ENCODE measurements at places on chromosomes 6 and 20.

- H3K36me3 ChIP-seq, result no peaks in the 10 kb centered on the region
- DNase-seq, result peak; percentile 18
- H3K4me1 ChIP-seq, result peaks cover 3% of the 10 kb centered on the region
- no peak overlapping the region for H3K4me3 ChIP-seq
These were observed 49.2 kb downstream of the GMDS start for GRCh38 chr6:2196079-2196679.

GRCh38 chr6:5778317-5778857 lies 228.3 kb downstream of the NRN1 start:
- no peak for DNase-seq
- no peak overlapping the region for H3K27ac ChIP-seq
- peaks cover 7% of the 10 kb centered on the region for H3K36me3 ChIP-seq
- H3K4me3 ChIP-seq, result no peak overlapping the region
- H3K27me3 ChIP-seq, result no peaks in the 10 kb centered on the region
- no peaks in the 10 kb centered on the region for H3K4me1 ChIP-seq

DNA sequence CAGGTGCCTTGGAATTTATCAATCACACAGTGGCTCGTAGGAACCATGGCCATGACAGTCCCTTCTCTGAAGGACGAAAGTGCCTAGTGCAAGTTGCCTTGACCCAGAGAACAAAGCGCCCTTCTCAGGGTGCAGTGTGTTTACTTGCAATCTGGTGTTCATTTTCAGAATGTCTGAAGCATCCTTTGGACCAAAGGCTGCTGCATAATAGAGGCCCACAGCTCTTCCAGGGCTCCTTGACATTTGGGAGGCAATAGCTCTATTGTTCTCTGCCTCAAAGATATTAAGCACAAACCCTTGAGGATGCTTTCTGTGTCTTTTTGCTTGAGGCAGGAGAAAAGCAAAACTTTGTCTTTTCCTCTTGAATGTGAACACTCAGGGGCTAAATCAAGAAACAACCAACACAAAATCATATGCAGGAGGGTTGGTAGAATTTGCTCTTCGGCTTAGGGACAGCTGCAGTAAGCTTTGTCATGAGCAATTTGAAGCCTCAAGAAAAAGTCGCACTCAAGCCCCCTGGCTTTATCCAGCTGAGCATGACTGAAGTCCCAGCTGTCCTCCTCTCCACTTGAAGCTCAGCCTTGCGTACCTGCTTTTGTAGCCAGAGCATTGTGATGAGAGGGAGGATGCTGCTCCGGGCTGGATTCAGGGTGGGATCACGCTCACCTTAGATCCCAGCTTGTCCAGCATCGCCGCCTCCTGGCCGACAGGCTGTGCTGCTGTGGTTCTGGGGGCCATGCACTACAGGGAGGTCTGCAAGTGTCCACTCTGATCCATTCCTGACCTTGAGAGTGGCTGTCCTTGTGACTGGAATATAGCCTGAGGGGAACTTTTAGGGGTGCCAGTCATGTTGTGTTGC lies 495.4 kb downstream of the CDH26 start:
- H3K4me3 ChIP-seq, result no peak overlapping the region
- H3K27me3 ChIP-seq, result no peaks in the 10 kb centered on the region
- no peaks in the 10 kb centered on the region for H3K36me3 ChIP-seq
- H3K27ac ChIP-seq, result no peak overlapping the region
- H3K4me1 ChIP-seq, result peaks cover 49% of the 10 kb centered on the region
- no peak for DNase-seq

GRCh38 chr6:54284161-54284860 lies 23.9 kb upstream of the TINAG start:
- H3K27me3 ChIP-seq, result no peaks in the 10 kb centered on the region
- H3K36me3 ChIP-seq, result no peaks in the 10 kb centered on the region
- H3K4me3 ChIP-seq, result no peak overlapping the region
- no peaks in the 10 kb centered on the region for H3K4me1 ChIP-seq
- H3K27ac ChIP-seq, result no peak overlapping the region
- no peak for DNase-seq

GRCh38 chr6:34916348-34916967 lies 27.4 kb downstream of the ANKS1A start:
- H3K27me3 ChIP-seq, result no peaks in the 10 kb centered on the region
- no peaks in the 10 kb centered on the region for H3K36me3 ChIP-seq
- no peak for DNase-seq
- no peaks in the 10 kb centered on the region for H3K4me1 ChIP-seq
- no peak overlapping the region for H3K27ac ChIP-seq
- H3K4me3 ChIP-seq, result no peak overlapping the region

GRCh38 chr20:19466206-19466928 lies 253.9 kb downstream of the SLC24A3 start:
- DNase-seq, result no peak
- H3K4me3 ChIP-seq, result no peak overlapping the region
- no peaks in the 10 kb centered on the region for H3K36me3 ChIP-seq
- H3K27ac ChIP-seq, result no peak overlapping the region
- no peaks in the 10 kb centered on the region for H3K4me1 ChIP-seq

GRCh38 chr6:4973415-4973814 lies 30.4 kb downstream of the RPP40 start:
- peaks cover 8% of the 10 kb centered on the region for H3K4me1 ChIP-seq
- H3K27ac ChIP-seq, result no peak overlapping the region
- H3K4me3 ChIP-seq, result no peak overlapping the region
- no peak for DNase-seq
- peaks cover 6% of the 10 kb centered on the region for H3K36me3 ChIP-seq

- H3K27me3 ChIP-seq, result peaks cover 2% of the 10 kb centered on the region
- no peak for DNase-seq
- no peaks in the 10 kb centered on the region for H3K36me3 ChIP-seq
These were observed 98.5 kb upstream of the ZFP64 start for GRCh38 chr20:52289956-52290565.

DNA sequence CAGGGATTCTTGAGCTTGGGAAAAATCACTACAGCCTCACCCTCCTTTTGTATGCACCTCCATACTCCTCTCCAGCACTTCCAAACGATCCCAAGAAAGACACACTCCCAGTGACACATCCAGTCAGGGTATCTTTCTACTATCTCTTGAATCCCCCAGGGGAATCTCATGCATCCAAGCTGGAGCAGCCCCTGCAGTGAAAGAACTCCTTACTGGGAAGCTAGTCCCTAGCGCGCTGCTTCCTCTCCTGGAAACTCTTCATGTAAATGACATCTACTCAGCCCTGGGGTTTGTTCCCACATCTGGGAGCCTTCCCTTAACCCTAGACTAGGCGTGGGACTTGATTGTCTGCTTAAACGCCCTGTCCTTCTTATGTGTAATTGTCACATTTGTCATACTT lies 329.1 kb upstream of the QKI start:
- H3K27ac ChIP-seq, result peak overlapping the region; percentile 54
- DNase-seq, result no peak
- no peaks in the 10 kb centered on the region for H3K27me3 ChIP-seq
- no peaks in the 10 kb centered on the region for H3K36me3 ChIP-seq
- peaks cover 8% of the 10 kb centered on the region for H3K4me1 ChIP-seq

DNA sequence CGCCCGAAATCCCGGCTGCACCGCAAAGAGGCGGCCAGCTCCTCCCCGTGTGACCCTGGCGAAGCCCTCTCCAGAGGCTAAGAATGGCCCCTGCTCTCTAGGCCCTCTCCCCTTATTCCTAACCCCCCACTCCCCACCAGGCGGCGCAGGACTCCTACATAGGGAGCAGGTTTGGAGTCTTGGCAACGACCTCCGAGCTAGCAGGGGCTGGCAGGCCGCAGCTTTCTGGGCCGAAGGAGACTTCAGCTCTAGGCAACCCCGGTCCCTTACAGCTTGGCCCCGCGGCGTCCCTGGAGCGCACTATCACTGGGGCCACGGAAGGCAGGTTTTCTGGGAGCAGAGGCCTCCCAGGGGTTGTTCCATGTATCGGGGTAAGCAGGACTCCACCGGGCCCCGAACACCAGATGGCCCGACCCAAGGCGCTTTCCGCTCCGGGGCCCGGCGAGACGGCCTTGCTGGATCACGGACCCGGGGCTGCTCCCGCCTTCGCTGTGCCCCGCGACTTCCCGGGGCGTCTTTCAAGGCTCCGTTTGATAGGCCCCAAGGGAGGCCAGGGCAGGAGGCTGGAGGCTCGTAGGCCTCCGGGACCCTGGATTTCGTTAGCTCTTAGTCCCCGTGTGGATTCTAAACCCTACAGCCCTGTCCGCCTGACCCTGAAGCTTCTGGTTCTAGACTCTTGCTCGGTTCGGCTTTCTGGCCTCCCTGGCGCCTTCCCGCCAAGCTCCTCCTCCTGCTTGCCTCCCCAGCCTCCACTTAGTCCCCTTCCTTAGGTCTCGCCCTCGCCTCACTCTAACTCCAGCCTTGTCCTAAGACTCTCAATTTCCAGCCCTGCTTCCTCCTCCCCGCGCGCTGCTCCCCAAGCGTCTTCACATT lies 1.9 kb downstream of the SLC32A1 start:
- H3K4me1 ChIP-seq, result peaks cover 49% of the 10 kb centered on the region
- peak; percentile 77 for DNase-seq
- H3K4me3 ChIP-seq, result peak overlapping the region; percentile 69
- H3K36me3 ChIP-seq, result peaks cover 2% of the 10 kb centered on the region

GRCh38 chr6:119742188-119742803 lies 392.7 kb upstream of the MAN1A1 start:
- DNase-seq, result peak; percentile 77
- no peak overlapping the region for H3K4me3 ChIP-seq
- no peaks in the 10 kb centered on the region for H3K36me3 ChIP-seq
- H3K27ac ChIP-seq, result no peak overlapping the region
- no peaks in the 10 kb centered on the region for H3K4me1 ChIP-seq

DNA sequence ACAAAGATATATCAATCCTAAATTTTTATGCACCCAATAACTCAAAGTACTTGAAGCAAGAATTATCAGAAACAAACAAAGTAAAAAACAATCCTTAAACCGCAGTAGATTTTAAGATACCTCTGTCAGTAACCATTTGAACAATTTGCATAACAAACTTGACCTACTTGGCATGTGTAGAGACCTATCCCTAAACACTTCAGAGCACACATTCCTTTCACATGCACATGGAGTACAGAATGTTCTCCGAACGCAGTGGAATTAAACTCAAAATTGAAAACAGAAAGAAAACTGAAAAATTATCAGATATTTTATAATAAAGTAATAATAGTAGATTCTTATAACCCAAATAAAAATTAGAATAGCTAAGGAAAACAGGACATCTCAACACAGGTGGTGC lies 162.6 kb upstream of the THBS2 start:
- peaks cover 7% of the 10 kb centered on the region for H3K4me1 ChIP-seq
- H3K27me3 ChIP-seq, result no peaks in the 10 kb centered on the region
- H3K36me3 ChIP-seq, result peaks cover 17% of the 10 kb centered on the region
- no peak overlapping the region for H3K4me3 ChIP-seq

- H3K36me3 ChIP-seq, result no peaks in the 10 kb centered on the region
- peaks cover 19% of the 10 kb centered on the region for H3K4me1 ChIP-seq
- DNase-seq, result no peak
- no peaks in the 10 kb centered on the region for H3K27me3 ChIP-seq
- H3K4me3 ChIP-seq, result no peak overlapping the region
These were observed 22.0 kb downstream of the C6orf15 start for GRCh38 chr6:31090275-31090972.

DNA sequence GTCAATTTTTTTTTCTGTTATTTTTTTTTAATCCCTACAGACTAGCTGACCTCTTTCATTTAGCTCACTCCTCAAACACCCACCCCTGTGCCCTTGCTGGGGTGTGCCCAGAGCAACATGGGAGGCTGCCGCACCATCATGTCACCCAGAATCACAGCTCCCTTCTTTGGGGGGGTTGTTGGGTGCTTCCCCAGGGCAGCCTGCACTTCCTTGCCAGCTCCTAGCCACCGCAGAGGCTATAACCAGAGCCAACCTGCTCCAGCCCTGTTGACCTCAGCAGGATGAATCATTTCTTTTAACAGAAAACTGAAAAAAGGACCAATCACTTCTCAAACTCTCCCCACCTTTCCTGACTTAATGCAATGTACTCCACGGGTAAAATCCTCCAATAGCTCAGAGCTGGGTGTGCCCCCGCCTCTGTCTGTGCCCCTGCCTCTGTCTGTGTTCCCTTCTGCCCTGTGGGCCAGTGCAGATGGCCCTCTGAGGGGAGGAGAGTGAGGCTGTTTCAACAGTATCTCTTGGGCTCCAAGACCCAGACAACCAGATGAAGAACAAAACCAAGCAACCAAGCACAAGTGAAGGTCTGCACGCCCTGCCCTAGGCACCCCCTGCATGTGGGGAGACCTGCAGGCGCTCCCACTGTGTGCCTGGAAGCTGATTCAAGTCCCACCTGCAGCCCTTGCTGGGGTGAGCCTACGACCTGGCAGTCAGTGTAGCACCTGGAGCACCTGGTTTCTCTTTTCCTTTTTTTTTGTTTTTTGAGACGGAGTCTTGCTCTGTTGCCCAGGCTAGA lies 67.7 kb downstream of the PYGB start:
- no peak for DNase-seq
- peaks cover 7% of the 10 kb centered on the region for H3K36me3 ChIP-seq
- H3K4me3 ChIP-seq, result no peak overlapping the region
- no peaks in the 10 kb centered on the region for H3K27me3 ChIP-seq

- peaks cover 15% of the 10 kb centered on the region for H3K4me1 ChIP-seq
- no peak overlapping the region for H3K27ac ChIP-seq
- no peaks in the 10 kb centered on the region for H3K36me3 ChIP-seq
These were observed 114.6 kb downstream of the DLL1 start for GRCh38 chr6:170176136-170176897.

DNA sequence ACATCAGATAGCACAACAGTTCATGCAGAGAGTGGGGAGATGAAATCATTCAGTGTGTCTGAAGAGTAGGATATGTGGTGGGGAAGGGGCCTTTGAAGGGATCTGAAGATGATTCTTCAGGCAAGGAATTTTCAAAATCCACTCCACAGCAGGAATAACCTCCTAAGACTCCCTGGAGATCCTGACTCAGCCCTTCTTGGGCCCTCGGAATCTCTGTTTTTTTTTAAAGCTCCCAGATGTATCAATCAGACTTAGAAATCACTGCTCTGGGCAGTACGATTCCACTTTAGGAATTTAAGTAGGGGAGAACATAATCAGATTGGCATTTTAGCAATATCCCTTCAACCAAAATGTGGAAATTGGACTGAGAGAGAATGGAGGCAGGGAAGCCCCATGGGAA lies 55.5 kb downstream of the RIOK1 start:
- peaks cover 30% of the 10 kb centered on the region for H3K27me3 ChIP-seq
- no peak for DNase-seq
- peaks cover 2% of the 10 kb centered on the region for H3K36me3 ChIP-seq
- no peak overlapping the region for H3K4me3 ChIP-seq
- H3K27ac ChIP-seq, result no peak overlapping the region
- peaks cover 6% of the 10 kb centered on the region for H3K4me1 ChIP-seq

GRCh38 chr6:159002432-159003155 lies 2.6 kb upstream of the RSPH3 start:
- no peaks in the 10 kb centered on the region for H3K36me3 ChIP-seq
- H3K4me1 ChIP-seq, result peaks cover 13% of the 10 kb centered on the region
- H3K27ac ChIP-seq, result no peak overlapping the region
- DNase-seq, result no peak
- H3K27me3 ChIP-seq, result no peaks in the 10 kb centered on the region

- H3K27me3 ChIP-seq, result no peaks in the 10 kb centered on the region
- no peaks in the 10 kb centered on the region for H3K4me1 ChIP-seq
- H3K4me3 ChIP-seq, result no peak overlapping the region
- no peaks in the 10 kb centered on the region for H3K36me3 ChIP-seq
These were observed 153.3 kb upstream of the ARG1 start for GRCh38 chr6:131419702-131420101.

DNA sequence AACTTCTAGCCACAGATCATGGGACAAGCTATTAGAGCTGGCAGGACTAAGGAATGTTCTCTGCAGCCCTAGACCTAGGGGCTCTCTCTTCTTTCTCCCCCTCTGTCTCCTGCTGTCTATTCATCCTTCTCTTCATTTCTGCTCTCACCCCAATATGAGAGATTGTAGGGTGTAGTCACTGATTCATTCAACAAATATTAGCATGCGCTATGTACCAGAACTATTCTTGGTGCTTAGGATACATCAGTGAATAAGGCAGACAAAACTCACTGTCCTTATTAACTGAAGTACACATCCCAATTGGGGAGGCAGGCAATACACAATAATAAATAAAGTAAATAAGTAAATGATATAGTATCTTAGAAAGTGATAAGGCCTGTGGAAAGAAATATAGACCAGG lies 14.7 kb upstream of the SIRPB2 start:
- H3K4me1 ChIP-seq, result peaks cover 3% of the 10 kb centered on the region
- no peaks in the 10 kb centered on the region for H3K36me3 ChIP-seq
- DNase-seq, result no peak
- H3K4me3 ChIP-seq, result no peak overlapping the region
